ENCODE measurements at places on chromosomes 7 and 10. TPM values are rescaled to one million over a fixed set of nuclear protein-coding genes. Genes with fewer than 3 reads are reported as not detected.
A peak's percentile ranks its signal among the peaks of the same experiment; 100 is the strongest.

The CNPY1 gene
- 0.16 TPM for total RNA-seq

The TNS3 gene
- 7.5 TPM for total RNA-seq

The CLRN3 gene
- 0.62 TPM for total RNA-seq

The CAV1 gene
- 12.0 TPM for total RNA-seq

The OR2A7 gene
- total RNA-seq, result not detected

The RBM20 gene
- 2.2 TPM for total RNA-seq

GRCh38 chr7:155122831-155123230, 52.7 kb downstream of the HTR5A start:
- DNase-seq, result no peak

DNA sequence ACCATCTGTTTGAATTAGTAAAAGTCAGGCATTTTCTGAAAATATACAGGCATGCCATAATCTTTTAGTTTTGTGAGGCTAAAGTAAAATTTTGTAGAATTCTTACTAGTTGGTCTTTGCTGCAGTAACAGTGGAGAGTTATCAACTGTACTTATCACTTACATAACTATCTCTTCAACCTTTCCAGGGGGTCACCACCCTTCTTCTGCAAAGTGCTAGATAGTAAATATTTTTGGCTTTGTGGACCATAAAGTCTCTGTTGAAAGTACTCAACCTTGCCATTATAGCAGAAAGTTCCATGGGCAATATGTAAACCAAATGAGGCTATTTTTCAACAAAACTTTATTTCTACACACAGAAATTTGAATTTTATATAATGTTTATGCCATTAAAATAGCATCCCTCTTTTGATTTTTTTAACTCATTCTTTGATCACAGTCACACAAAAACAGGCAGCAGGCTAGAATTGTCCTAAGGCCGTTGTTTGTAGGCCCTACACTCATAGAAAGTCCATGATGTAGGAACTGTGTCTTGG, 59.5 kb upstream of the KLF6 start:
- no peak for DNase-seq

DNA sequence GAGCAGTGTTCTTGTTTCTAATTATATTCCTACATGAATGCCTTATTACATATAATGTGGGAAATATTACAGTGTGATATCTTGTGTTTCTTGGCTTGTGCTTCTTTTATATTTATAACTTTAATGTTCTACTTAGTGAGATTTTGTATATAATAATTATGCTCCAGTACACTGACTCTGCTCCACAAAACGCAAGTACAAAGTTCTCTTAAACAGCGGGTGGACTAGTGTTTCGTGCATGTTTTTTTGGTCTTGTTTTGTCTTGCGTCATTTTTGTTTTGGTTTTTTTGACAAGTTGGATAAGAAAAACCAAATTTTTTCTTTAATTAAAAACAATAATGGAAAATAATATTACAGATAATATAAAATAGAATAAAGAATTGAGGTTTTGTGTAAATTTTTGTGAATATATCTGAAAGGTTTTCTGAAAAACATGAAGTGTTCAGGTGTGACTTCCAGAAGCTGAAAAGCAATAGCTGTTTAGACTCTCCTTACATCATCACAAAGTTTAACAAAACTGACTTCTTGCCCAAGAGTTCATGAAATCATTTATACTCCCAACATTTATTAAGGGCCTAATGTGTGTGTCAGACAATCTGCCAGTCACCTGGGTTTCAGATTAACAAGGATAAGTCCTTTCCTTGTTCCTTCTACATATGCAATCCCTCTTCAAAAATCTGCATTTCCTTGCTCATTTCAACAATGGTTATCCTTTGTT, 331.8 kb downstream of the LRRTM3 start:
- DNase-seq, result no peak

DNA sequence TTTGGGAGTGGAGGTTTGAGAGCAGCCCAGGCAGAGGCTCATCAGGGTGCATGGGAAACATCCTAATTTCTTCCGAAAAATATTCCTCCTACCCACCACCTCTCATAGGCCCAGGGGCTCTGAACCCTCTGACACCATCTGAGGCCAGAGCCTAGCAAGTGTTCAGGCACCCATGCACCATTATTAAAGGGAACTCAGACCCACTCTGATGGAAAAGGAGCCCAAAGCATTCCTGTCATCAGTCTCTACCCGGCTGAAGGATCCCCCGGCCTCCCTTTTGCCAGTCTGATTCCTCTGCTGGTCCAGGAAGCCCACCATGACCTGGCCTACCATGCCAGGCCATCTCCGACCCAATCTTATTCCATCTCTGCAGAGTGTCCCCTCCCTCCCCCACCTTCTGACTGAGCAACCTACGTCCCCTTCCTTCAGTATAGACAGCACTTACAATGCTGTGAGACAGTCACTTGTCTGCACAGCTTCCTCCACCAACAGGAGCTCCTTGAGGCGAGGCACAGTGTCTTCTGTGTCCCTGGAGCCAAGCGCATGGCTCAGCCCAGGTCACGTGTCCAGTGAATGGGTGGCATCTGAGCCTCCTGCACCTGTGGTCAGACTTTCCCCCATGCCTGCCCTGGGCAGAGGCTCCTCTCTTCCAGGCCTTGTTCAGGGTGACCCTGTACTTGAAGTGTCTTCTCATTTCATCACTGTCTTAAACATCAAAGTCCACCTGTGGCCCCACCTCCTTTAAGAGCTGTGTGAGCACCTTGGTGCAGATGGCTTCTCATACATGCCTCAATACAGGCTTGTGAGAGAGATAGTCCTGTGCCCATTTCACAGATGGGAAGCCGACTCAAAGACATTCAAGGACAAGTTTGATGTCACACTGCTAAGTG, 889 bp upstream of the GPR15LG start:
- no peak for DNase-seq

DNA sequence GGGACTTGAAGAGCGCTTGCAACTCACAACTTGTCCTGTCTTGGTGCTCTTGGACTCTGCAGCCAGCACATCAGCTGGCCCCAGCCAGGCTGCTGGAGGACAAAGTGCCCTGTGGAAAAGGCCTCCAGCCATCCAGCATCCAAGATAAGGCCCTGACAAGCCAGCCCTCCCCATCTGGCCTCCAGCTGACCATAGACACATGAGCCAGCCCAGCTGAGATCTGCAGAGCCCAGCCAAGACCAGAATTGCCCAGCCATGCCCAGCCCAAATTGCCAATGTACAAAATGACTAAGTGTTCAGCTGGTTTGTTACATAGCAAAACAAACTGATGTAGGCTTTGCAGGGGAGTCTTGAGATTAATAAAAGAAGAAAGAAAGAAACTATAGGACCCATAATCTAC, 36.0 kb upstream of the FRMD4A start:
- DNase-seq, result no peak

DNA sequence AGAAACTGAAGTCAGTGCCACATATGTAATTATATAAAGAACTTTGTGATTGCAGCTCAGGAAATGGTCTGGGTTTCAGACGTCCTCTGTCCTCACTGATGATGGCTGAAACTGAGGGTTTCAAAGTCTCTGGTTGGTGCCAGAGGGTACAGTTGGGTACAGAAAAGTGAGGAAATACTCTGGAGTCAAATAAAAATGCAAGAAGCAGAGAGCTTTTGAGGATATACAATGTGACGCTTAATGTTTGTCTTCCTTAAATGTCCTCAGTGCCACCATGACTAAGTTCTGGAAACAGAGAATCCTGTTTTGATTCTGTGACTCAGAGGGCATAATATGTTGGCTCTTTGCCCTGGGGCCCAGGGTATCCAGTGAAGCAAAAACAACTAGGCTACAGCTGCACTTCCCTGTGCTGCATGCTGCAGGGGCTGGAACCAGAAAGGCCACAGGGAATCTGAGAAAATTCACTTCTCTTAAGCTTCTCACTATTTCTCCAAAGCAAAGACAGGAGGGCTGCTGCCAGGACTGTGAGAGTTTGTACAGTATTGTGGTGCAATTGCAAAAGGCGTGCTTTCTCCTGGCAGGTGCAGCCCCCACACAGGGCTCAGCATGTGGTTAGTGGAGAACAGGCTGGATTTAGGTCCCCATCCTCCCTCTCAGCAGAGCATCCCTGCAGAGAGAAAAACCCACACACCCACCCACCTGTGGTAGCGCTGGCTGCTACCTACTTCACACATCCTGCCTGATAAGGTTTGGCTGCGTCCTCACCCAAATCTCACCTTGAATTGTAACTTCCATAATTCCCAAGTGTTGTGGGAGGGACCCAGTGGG, 169.5 kb upstream of the SVIL start:
- DNase-seq, result peak; percentile 14

DNA sequence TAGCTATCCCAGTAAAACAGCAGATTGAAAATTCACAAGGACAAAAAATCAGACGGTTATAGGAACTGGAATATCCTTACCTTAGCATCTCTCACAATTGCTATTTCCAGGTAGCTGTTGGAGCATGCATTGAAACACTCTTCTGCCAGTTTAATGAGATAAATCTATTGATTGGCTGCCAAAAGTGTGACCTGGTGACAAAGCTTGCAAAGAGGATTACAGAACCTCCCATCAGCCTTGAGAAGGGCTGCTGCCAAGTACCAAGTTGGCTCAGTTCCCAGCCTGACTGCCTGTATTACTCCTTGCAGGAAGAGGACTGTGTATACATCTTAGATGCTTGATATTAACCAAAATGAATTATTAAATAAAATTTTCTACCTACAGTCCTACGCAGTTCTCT, 5.1 kb downstream of the PRLHR start:
- DNase-seq, result no peak

DNA sequence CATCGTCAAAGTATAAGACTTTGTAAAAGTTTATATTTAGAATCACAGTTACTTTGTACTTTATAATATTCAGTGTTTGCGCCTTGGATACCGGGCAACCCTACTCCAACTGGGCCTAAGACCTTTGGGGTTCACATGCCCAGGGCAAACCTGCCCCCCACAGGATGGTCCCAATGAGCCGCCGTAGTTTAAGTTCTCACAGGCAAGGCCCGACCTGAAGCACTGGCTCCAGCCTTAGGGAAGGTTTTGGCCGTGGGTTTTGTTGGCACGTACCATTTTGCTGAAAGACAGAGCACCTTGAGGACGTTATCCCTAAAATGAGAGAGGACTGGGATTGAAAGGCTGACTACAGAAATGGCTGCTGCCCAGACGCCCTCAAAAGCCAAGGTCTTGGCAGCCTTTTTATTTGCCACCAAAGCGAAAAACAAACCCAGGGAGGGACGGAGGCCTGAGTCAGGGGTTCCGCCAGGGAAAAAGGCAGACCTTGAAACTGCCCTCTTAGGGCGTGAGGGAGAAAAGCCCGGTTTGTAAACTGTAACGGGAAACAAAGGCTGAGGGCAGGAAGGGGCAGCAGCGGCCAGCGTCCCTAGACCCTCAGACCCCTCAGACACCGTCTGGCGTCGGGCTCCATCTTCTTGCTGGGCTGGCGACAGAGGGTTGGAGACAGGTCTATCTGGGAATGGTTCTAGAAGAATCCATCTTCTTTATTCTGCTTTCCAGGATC, at the start of gene CCDC172:
CCDC172 (plus strand) TSS at position 222 of the 724 bp plus-strand sequence. CDS start 564 bp downstream, outside the sequence.
- no peak for DNase-seq

- no peak for DNase-seq
Measured at GRCh38 chr7:148856578-148856881, 27.6 kb downstream of the EZH2 start.

- DNase-seq, result no peak
Measured at GRCh38 chr10:48554656-48555055, 50.2 kb downstream of the ARHGAP22 start.

GRCh38 chr10:42795701-42796100, 13.1 kb downstream of the BMS1 start:
- DNase-seq, result no peak

- DNase-seq, result no peak
Measured at GRCh38 chr10:91159254-91159783, 61.1 kb upstream of the PCGF5 start.

- DNase-seq, result no peak
Measured at GRCh38 chr7:2965745-2966270, 77.9 kb downstream of the CARD11 start.

DNA sequence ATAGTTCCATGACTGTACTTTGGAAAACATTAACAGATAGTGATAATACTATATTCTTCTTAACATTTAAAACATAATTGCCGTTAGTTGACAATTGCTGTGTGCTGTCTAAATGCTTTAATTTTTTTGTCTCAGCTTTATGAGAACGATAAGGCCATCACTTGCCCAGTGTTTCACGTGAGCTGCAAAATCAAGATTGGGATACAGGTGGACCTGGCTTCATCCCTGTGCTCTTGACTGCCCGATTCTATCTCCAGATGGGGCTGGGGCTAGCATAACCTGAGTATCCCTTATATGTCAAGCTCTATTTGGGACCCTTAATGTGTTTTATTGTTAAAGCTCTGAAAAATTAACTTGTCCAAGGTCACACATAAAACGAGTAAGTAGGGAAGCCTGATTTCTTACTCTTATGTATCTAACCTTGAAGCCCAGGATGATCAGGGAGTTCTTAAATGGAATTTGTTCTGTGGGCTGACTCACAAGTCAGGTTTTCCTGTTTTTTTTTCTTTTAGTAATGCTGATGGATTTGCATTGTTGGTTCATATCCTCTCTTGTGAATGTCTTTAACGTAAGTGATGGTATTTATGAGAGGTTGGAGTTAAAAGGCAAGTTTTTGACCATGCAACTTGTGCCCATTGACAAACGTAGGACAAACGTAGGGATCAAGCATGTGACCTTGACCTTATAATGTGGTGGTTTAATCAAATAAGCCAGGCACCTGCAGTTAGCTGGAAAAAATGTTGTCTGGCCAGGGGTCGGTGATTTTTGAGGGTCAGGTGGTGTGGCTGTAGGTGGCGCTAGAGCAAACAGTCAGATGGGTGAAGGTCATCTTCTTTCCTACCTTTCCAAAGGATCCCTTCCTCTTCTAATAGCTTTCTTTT, 3.6 kb downstream of the PRKAR2B start:
- DNase-seq, result no peak

DNA sequence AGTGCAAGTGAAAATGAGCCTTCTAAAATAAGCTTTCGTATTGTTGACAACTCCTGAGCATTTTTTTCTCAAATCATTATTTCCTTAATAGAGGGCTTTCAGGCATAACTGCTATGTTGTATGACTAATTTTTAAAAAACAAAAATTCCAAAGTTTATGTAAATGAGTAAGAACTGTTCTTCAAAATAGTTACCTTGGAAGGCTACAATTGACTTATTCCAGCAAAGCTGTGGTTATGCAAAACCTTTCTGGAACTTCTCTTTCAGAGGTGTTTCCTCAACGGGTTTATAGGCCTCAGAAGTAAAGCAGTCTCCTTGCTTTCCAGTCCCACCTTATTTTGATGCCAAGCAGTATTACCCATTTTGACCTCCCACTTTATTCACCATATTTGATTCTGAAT, 2.5 kb downstream of the SLC25A28 start:
- DNase-seq, result no peak

DNA sequence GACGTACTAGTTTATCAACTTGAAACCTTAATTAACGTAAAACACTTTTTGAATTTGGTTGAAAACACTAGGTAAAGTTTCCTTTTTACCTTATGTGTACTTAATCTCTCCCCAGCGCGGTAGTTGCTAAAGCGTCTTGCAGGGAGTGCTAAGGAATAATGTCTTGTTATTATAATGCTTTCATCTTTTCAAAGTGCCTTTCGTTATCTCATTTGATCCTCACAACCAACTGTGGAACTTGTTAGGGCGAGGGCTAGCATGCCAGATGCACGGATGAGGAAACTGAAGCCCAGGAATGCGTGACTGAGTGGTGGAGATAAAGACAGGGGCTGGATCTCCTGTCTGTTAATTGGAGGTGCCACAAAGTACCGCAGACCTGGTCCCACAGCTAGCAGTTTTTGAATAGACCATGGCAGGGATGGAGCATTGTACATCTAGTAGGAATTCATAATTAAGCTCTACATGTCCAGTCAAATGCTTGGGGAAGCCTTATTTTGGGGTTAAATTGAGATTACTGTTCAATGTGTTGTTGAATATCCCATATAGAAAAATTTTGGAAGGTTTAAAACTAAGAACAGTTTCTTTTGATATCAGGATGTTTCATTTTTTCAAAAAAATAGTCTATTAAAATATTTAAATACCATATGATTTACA, 234.3 kb downstream of the SH2D4B start:
- no peak for DNase-seq

All from occipital lobe (tissue), 3 donors.